ENCODE measurements at places on chromosomes 7 and 10. TPM values are rescaled to one million over a fixed set of nuclear protein-coding genes. Genes with fewer than 3 reads are reported as not detected.
A peak's percentile ranks its signal among the peaks of the same experiment; 100 is the strongest.

CCL24 gene
- total RNA-seq = not detected

- DNase-seq = no peak
Measured at GRCh38 chr7:29365423-29365822, 170.8 kb downstream of the CHN2 start.

DNA sequence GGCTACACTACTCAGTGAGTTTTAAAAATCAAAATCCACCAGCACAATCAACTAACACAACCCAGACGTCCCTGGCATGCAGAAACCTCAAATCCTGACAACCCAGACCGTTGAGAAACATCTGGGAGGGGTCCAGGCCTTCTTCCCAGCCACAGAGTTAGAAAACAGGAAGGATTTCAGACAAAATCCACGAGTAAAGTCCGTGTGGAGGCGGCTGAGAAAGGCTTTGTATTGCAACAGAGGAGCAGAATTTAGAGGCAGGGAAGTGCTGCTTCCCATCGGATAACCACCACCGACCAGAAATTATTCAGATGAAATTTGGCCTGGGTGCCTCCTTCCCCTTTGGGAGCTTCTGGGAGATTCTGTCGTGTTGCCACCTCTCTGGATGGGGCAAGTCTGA is 61.5 kb downstream of the TNS3 start:
- peak; percentile 25 for DNase-seq

DNA sequence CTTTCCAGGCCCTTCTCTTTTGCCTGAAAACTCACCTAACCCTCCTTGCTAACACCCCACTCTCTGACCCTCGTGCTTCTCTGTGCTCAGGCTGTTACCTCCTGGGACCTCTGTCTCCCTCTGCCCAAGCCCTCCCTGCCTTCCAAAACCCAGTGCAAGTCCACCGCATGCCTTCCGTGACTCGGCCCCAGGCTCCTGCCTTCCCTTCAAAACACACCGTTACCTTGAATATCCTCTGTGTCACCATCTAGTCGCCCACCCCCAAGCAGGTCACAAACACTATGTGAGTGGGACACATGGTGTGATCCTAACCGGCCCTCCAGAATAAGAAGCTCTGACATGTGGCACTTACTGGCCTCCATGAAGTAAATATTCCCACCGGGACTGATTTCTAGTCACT is 176.7 kb downstream of the GRID1 start:
- no peak for DNase-seq

- DNase-seq = no peak
Measured at GRCh38 chr7:50270531-50271018, 33.9 kb upstream of the IKZF1 start.

DNA sequence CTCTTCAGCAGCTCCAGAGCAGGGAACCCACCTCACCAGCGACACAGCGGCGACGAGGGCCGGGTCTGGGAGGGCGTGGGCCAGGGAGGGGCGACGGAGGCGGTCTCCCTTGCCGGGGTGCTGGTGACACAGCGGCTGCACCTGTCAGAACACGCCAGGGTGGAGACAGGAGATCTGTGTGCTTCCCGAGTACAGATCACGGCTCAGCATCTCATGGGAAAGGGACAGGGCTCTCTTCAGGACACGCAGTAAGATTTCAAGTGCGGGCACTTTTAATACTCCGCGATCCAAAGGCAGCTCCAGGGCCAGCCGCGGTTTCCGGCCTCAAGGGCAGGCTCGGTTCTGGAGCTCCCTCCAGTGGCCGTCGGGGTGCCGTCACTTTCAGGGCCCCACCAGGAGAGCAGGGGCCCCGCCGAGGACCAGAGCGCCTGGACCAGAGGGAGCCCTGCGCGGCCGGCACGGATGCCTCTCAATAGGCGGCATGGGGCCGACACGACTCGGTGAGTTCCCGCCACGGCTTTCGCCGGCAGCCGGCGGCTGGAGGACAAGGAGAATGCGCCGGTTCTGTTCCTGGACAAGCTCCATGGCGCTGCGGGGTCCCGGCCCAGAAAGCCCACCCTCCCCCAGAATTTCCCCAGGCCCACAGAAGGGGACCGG is 21.4 kb downstream of the GPR146 start:
- DNase-seq = peak; percentile 94

GNB2 gene
- total RNA-seq = 204 TPM

DNA sequence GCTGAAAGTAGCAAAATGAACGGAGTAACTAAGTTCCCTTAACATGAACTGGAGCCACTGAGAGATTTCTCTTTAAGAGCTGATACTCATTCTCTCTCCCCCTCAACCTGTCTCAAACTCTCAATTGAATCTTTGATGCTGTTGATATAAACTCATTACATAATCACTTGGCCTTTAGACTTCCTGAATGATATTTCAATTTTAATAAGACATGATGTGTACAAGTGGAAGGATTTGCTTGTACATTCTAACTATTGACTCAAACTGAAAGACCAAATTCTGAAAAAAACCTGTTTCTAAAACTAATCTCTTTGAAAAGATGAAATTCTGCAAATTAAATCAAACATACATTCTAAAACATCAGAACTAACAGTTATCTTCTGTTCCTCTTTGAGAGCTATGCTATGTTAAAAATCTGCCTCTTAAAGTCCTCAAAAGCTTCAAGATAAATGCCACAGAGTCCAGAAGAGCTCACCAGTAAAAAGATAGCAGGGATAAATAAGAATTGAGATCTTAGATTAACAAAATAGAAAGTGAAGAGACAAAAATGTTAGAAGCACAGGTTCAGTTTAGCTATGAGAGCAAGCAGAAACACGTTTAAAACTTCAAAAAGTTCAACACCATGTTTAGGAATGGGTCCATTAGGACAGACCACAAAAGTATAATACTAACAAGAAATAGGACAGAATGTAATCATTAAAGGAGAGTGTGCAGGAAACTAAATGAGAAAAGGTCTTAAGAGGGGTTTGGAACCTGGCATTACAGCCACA is 46.1 kb downstream of the TNPO3 start:
- DNase-seq = no peak

NRBF2 gene
- 32.0 TPM for total RNA-seq
